ENCODE measurements at places on chromosomes 3 and 15. TPM values are rescaled to one million over a fixed set of nuclear protein-coding genes. Genes with fewer than 3 reads are reported as not detected.

DNA sequence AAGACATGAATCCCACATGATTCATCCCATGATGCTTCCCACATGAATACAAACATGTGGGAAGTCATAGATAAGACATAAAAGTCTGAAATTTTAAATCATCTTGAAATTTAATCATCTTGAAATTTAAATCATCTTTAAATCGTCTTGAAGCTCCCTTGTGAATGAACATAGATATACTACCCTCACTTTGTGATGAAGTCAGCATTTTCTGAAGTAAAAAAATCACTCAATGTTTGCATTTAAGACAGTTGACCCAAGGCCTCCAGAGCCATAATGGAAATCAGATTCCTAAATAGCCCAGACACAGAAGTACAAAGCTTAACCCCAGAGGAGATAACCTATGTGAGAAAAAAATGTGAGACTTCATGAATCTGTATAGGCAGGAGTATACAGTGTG lies 279.4 kb downstream of the ZBBX start:
- no peak for DNase-seq

DNA sequence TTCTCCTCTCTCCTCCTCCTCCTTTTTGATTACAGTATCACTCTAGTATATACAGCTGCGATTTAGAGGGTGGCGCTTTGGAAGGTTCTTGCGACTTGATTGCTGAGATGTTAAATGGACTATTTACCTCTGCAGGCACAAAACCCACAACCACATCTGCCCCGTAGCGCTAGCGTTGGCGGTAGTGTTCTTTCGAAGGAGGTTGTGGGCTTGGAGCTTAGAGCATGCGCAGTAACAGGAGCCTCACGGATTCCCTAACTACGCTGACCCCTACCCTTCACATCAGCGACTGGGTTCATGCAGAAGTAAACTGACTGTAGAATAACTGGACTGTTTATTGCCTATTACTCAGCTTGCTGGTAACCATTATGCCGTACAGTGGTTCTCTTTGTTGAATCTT lies 58.0 kb downstream of the CGGBP1 start:
- no peak for DNase-seq

ARL14 gene
- not detected for total RNA-seq

CNTN4 gene
- 3.0 TPM for total RNA-seq

DNA sequence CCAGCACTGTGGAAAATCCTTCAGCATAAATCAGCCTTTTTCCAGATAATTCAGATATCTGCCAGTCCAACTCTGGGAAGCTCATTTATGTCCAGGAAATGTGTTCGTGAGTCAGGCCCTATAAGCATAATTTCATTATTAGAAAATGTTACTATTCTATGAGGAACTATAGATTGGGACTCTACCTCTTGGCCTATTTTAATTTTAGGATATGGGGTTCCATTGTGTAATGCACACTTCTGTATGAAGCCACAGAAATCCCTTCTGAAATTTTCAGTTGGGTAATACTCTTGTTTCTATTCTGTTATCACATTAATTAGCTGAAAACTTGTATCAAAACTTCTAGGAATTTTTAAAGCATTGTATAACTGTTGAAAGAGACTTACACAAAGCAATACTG lies 43.9 kb upstream of the IL12A start:
- no peak for DNase-seq

ZNF106 gene
- 51.7 TPM for total RNA-seq

- DNase-seq = no peak
Observed at GRCh38 chr3:31723701-31724100, 191.0 kb downstream of the STT3B start.

GOLGA6L9 gene
- total RNA-seq = 3.4 TPM

CEP19 gene
- total RNA-seq = 1.6 TPM

FBXL22 gene
- 1.9 TPM for total RNA-seq

Measured in ovary (tissue), 10 donors.